Pulmonary artery endothelial cell (primary cell): ENCODE measurements at places on chromosomes 12 and 14. TPM values are rescaled to one million over a fixed set of nuclear protein-coding genes. Genes with fewer than 3 reads are reported as not detected.

DNA sequence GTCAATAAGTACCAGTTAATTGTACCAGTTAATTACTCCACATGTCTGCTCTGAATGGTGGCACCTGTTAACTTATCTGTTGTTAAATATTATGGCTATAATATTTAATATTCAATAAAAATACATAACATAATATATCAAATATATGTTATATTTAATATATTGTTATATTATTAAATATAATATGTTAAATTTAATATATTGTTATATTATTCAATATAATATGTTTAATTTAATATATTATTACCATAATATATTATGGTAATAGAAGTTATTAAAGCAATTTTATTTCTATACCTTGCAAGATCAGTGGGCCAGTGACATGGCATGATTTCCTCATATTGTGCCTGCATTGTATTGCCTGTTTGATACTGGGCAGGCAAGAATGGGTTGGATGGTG is 98.4 kb downstream of the TBC1D30 start:
- no peak for DNase-seq

DNA sequence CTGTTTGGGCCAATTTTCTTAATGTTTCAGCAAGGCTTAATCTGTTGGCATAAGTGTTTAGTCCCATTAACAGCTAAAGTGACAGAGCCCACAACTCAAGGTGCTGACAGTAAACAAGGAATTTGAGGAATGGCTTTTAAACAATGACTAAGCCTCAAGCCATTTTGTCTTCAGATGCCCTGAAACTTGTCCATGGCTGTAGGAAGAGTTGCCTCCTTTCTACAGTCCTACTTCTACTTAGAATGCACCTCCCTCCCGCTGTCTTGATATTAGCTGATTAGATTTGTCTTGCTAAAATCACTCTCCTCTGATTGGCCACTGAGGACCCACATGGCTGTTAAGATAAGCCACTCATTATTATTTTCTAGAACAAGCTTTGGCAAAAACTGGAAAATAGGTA is 188.4 kb upstream of the OTX2 start:
- no peak for DNase-seq

GRCh38 chr12:9796346-9796745 is 30.9 kb upstream of the KLRF1 start:
- no peak for DNase-seq

DNA sequence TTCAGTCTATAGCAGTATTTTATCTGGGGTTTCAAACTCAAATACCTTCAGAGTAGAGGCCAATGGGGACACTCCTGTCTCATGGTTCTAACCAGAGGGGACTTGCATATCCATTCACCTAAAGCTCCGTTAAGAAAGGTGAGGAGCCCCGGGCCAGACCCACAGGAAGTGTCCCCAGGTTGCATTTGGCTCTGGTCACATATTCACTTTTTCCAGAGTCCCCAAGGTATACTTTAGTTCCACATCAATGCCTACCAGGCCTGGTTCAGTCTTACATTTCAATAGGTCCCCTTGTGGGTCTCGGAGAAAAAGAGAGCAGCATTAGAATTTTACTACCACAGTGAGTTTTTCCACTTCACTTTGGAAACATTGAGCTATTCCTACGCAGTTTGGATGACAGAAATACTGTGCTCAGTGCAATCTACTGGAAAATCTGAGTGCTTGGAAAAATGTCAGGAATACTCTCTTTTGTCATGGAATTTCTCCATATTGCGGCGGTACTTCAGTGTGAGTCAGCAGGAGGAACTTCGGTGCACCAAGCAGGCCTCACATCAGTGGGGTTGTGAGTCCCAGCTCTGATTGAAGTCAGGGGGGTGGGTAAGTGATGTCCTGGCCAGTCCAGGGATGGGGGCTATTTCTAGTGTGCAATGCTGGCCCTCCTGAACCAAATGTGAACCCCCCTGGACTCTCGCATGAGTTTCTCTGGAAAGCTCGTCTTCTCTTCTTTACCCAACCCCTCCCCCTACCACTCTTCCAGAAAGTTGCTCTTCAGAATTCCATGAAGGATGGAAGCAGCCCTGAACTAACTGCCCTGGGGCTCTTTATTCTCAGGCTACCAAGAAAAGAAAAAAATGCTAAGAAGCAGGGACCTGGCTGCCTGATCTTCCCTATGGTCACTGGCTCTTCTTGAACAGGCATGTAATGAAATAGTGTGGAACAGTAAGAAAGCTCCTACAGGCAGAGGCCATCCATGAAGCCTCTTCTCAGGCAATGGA is 184.7 kb downstream of the PRKCH start:
- DNase-seq, result no peak

GRCh38 chr14:41062826-41063225 is 543.9 kb upstream of the LRFN5 start:
- DNase-seq, result no peak

DNA sequence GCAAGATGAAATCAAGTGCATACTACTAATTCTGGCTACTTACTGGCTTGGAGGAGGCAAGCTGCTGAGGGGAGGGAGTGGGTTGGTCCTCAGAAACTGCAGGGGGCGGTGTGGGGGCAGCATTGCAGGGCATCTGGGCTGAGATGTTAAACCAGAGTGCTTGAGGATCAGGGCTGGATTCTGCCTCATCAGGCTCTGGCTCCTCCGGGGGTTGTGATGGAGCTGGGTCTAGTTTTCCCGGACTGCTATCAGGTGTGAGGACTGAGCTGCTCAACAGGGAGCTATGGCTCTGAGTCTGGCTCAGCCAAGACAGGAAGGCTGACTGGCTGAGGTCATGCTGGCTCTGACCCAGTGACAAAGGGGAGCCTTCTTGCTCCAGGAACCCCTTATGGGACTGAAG is 28.6 kb downstream of the BAZ2A start:
- no peak for DNase-seq

- no peak for DNase-seq
These were observed 18.1 kb downstream of the KRT85 start for GRCh38 chr12:52349196-52349595.

DNA sequence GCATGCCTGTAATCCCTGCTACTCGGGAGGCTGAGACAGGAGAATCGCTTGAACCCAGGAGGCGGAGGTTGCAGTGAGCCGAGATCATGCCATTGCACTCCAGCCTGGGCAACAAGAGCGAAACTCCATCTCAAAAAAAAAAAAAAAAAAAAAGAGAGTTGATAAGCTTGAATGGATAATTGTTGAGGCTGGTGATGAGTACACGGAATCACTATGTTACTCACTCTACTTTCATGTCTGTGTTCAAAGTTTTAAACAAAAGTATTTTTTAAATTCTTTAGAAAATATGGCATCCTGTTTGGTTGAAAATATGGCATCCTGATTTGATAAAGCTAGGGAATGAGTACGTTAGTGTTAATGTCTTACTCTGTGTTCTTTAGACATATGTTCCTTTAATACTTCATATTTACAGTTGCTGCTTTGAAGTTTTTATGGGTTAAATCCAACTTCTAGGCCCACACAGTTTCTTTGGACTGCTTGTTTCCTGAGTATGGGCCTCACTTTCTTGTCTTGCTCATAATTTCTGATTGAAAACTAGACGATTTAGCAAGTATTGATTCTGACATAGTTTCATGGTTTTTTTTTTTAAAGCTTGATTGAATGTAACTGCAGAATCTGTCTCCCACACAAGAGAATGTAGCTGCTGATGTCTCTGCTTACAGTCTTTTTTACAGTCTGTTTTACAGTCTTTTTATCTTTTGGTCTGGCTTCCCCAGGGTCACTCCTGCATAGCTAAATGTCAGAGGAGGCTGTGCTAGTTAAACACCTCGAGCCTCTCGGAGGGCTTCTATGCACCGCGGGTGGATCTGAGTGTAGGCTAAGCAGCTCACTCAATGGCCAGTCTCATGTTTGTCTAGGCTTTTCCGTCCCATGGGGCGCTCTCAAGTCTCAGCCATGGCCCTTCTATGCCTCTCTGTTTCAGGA is 14.1 kb upstream of the FBLN5 start:
- DNase-seq, result no peak

DNA sequence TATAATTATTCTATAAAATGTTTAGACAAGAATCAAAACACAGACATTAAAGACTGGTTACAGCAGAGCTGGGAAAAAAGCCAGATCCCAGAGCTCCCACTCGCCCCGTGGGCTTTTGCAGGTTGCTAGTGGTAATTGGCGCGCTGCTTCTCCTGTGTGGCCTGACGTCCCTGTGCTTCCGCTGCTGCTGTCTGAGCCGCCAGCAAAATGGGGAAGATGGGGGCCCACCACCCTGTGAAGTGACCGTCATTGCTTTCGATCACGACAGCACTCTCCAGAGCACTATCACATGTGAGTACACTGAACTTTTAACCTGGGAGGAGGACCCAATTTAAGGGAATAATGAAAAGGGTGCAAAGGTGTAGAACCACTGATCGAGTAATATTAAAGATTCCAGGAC is 7.5 kb downstream of the TMEM52B start:
- DNase-seq, result no peak

GRCh38 chr14:28242895-28243294 is 523.7 kb upstream of the FOXG1 start:
- DNase-seq, result no peak

- DNase-seq, result no peak
These were observed 201.8 kb upstream of the LMO3 start for GRCh38 chr12:16807731-16808130.

DNA sequence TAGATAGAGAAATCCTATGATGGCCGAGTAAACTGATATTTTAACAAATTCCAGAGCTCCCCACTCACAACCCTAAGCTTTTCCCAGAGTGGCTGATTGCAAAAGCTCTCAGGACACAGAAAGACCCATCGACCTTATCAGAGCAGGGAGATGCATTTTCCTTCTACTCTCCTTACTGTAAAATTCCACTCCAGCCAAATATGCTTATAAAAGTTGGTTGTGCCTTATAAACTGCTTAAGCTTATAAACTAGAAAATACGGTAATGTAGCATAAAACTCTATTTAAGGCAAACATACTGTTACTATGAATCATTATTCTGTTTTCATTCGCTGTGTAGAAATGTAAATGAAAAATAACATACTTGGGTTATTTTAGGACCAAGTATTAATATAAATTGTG is 41.6 kb upstream of the TRHDE start:
- no peak for DNase-seq

GRCh38 chr14:32432813-32433538 is 103.9 kb downstream of the AKAP6 start:
- DNase-seq, result no peak

DNA sequence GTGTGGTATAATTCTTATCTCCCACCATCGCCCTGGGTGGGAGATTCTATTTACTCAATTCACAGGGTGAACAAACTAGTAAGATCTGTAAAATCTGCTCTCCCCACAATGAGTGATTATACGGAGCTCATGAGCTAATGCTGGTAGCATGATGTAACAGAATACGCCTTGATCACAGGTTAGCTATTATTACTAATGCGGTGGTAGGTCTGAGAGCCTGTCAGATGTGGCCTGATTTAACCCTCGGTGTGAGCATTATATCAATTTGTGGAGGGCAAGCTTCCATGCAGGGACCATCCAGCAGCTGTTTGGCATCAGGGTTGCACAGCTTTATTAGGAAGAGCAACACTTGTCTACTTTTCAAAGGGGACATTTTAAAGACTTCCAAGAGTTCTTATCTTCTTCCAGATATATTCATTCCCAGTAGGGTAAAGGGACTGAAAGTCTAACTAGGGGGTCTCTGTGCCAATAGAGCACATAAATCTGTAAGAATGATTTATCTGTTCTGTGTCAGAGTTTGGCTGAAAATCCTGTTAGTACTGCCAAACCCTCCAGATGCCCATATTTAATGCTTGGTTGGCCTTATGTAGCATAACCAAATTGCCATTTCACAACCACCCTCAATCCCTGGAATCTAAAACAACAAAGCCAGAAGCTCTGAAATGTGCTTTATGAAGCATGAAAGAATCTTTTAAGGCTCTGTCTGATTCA is 18.7 kb downstream of the TSHR start:
- no peak for DNase-seq

GRCh38 chr12:114998750-114999128 is 314.8 kb upstream of the TBX3 start:
- no peak for DNase-seq

DNA sequence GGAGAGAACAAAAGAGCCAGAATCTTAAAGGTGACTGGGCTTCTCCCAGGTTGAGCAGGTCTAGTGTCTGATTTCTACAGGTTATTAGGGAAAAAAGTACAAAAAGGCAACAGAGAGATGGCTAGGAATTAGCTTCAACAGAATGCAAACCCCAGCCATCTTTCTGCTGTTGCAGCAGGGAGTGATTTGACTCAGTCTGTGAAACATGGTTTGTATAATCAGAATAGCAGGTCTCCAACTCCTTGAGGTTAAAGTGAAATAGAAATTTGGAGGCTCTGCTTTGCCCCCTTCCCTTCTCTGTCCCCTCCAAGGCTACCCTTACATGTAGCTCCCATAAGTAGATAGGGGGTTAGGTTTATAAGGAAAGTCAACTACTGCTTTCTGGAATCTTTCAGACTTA is 105.8 kb downstream of the AKAP6 start:
- DNase-seq, result no peak

DNA sequence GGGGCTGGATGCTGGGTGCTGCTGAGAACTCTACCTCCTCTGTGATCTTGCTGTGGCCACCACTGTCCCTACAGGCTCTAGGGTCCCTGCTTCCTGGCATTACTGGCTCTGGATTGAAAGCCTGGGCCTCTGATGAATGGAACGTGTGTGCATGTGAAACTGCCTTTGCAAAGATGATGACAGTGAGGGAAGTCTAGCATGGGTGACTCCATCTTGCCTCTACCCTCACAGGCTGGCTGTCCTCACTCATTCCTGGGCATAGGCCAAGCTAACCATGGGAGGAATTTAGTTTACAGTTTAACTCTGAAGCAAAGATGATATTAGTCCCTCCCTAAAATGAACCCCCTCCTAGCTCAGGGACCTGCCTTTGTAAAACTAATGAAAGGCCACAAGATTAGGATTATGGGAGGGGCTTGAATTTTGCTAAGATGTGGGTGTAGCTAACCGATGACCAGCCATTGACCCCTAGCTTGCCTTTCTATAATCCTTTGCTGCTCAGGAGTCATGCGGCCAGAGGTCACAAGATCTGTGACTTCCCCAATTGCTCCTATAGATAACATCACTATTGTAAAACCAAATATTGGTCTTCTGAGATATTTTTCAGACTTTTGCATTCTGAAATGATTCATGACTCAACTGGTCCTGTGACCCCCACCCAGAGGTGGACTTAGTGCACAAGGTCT is 2.2 kb upstream of the C1S start:
- DNase-seq, result no peak

KLRC4 gene
- not detected in 2 replicates for total RNA-seq

CIDEB gene
- total RNA-seq, result 1.1 and 2.8 TPM in 2 replicates

MANSC4 gene
- total RNA-seq, result not detected in 2 replicates

RIPK3 gene
- 3.7 and 3.9 TPM in 2 replicates for total RNA-seq
